ENCODE measurements at places on chromosomes 3 and 15.
A peak's percentile ranks its signal among the peaks of the same experiment; 100 is the strongest.

GRCh38 chr15:56820333-56820732 is 87.0 kb upstream of the ZNF280D start:
- no peak for DNase-seq

- no peak for DNase-seq
Observed at GRCh38 chr3:45907769-45908705, 21.7 kb downstream of the CCR9 start.

DNA sequence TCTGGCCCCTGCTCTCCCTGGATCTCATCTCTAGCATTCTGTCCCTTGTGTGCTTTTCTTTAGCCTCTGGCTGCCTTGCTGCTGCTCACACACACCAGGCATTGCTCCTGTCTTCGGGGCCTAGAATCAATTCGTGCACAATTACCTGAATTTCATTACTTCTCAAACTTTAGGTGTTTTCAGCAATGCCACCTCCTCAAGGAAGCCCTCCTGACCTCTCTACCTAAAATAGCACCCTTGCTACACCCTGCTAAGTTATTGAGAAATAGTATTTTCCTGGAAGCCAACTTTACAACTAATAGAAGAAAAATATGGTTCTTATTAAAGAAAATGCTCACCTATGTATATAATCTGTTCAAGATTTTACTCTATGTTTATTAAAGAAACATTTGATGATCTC is 40.4 kb downstream of the CP start:
- no peak for DNase-seq

GRCh38 chr3:52032702-52033408 is 23.5 kb downstream of the DUSP7 start:
- DNase-seq = no peak

DNA sequence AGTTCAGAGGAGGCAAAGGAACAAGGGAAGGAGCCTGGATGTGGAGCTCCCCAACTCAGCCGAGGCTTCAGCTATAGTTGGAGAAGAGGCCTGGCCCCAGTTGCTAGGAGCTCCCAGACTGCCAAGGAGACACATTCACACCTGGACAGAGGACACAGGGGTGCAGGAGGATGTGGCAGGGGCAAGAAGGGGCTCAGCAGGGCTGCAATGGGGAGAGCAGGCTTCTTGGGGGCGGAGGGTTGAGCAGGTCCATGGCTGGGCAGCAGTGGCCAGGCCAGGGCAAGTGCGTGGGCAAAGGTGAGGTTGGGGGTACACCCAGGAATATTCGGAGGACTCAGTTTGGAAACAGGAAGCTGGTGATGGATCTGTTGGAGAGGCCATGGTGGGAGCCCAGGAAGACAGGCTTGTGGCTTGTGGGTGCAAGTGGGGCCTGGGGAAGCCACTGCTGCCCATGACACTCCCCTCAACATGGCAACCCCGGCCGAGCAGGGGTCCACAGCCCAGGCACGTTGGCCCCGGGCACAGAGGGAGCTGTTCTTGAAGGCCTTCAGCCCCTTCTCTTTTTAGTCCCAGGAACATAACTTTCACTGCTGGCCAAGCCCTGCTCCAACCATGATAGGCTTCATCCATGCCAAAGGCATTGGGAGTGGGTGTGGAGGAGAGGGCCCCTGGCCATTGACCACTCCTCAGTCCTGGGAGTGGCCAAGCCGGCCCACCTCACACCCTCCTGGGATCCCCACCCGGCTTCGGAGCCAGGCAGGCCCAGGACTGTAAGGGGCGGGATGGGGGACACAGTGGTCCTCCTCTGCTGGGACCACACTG is 33.3 kb downstream of the TSPAN3 start:
- no peak for DNase-seq

- no peak for DNase-seq
Observed at GRCh38 chr3:34862456-34862855, 776.9 kb upstream of the ARPP21 start.

GRCh38 chr3:58151637-58152036 is 59.1 kb downstream of the DNASE1L3 start:
- no peak for DNase-seq

GRCh38 chr3:41673650-41674049 is 288.3 kb downstream of the ULK4 start:
- DNase-seq = no peak

- no peak for DNase-seq
Observed at GRCh38 chr3:32056559-32057290, 49.7 kb upstream of the GPD1L start.

DNA sequence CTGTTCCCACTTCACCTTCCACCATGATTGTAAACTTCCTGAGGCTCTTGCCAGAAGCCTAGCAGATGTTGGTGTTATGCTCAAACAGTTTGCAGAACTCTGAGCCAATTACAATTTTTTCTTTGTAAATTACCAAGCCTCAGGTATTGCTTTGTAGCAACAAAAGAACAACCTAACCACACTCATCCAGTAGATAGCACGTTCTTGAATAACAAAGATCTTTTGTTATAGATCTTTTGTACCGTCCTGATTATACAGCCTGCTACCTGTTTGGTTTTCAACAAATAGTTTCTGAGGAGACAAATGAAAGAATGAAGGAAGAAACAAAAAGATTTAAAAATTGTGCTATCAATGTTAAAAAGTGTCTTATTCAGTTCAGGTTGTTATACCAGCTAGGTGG is 474.7 kb upstream of the ALCAM start:
- DNase-seq = no peak

- DNase-seq = no peak
Observed at GRCh38 chr3:15665510-15666150, 64.1 kb downstream of the BTD start.

DNA sequence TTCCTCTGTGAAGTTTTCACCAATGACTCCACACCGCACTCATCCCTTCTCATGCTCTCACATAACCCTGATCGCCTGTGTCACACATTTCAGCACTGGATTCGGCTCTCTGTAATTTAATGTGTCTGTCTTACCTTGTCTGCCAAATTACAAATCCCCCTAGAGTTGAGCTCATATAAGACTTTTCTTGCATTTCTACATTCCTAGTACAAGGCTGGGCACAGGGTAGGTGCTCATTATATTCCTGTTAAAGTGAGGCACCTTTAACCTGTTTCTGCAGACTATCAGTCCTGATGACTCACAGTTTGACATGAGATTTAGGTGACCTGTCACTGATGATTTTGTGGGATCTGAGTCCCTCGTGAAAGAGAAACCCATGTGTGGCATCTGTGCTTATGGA is 22.6 kb downstream of the TGM5 start:
- no peak for DNase-seq

DNA sequence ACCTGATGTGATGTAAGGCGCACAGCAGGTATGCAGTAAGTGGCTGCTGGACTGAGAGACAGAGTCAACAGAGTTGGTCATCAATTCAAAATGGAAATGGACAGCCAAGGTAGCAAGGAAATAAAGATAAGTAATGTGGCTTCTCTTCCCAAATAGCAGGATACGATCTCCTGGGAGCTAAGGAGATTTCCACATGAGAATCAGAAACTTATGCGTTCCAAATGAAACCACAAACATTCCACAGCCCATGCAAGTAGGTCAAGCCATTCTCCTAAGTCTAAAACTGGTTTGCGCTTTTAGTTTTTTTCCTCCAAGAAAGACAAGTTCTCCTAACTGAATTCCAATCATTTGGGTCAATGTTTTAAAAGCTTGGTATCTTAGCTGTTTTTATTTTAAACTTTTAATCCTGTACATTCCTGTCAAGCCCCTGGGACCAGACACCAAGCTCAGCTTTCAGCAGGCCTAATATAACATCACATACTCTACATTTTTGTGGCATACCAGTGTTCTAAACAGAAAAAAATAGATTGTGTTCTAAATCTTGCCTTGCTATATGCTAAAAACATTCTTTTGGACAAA is 73.7 kb upstream of the TSPAN3 start:
- peak; percentile 28 for DNase-seq

- no peak for DNase-seq
Observed at GRCh38 chr3:42276141-42277132, 10.5 kb upstream of the CCK start.

- no peak for DNase-seq
Observed at GRCh38 chr3:99760629-99761028, 57.0 kb upstream of the CMSS1 start.

GRCh38 chr3:170240671-170241070 is 18.4 kb downstream of the PRKCI start:
- no peak for DNase-seq

GRCh38 chr15:84782346-84782745 is 34.0 kb downstream of the ZNF592 start:
- no peak for DNase-seq

DNA sequence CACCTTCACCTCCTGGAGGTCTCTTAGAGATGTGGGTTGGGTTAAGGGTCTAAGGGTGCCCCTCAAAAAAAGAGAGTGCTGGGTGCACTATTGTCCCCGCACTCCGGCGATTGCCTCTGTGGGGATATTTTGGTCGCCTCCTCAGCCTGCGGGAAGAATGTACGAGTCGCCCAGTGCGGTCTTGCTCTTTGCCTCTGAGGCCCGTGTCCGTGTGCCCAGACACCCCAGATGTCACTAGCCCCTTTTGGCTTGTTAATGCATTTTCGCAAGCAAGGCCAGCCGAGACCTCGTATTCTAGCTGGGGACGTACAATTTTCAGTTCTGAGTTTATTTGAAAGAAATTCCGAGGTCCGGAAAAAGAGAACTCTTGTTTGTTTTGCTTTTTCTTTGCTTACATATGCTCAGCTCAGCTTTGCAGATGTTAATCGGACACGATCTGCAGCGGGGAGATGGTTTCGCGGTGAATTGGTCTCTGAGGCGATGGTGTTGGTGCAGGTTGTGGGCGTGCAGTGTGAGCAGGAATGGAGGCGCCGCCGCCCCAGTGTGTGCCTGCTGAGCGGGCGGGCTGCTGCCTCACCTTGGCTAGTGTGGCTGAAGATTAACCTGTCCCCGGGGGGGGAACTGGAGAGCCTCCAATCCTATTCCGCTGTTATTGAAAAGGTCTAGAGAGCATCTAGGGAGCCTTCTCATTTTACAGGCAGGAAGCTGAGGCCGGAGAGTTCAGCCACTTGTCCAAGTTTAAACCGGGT is 1.4 kb downstream of the ST6GAL1 start:
- no peak for DNase-seq
